ENCODE measurements at places on chromosomes 12 and 14.

DNA sequence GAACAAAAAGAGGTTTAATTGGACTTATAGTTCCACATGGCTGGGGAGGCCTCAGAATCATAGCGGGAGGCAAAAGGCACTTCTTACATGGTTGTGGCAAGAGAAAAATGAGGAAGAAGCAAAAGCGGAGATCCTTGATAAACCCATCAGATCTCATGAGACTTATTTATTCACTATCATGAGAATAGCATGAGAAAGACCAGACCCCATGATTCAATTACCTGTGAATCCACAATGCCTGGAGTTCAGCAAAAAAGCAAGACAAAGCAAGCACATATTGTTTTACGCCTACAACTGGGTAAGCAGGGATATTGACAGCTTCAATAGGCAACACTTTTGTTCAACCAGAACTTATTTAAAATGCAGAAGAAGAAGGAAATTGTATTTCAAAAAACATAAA lies 218.2 kb downstream of the RPL10L start:
- DNase-seq: no peak

DNA sequence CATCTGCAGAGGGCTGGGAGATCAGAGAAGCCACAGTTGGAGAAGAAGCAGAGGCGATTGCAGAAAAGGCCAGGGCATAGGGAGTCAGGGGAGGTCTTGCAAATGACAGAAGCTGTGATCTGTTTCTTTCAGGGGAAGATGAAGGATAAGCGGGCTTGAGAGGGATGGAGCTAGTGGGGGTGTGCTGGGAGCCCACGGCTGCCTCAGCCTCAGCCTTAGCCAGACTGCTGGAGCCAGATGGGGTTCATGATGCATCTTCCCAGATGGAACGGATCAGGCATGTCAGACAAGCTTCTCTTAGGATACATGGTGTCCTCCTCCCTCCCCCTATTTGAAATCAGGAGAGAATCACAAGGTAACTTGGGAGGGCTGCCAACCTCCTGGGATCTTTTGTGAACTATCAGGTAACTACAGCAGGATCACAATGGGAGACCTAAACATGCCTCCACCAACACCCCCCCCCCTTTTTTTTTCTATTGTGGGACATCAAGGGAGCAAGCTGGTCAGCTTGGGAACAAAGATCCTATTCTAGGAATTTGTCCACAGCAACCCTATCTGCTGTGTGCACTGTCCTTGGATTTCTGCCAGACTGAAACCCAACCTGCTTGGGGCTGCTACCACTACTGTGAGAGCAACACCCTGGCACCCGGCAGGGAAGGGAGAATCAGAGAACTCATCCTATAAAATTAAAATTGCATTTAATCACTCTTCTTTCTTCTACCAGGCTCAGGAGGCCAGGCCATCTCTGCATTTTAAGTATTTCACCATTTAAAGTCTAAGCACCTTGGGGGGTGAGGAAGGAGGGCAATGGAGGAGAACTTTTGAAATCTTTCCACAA lies 10.7 kb upstream of the ATP2A2 start:
- peak; percentile 47 for DNase-seq

DNA sequence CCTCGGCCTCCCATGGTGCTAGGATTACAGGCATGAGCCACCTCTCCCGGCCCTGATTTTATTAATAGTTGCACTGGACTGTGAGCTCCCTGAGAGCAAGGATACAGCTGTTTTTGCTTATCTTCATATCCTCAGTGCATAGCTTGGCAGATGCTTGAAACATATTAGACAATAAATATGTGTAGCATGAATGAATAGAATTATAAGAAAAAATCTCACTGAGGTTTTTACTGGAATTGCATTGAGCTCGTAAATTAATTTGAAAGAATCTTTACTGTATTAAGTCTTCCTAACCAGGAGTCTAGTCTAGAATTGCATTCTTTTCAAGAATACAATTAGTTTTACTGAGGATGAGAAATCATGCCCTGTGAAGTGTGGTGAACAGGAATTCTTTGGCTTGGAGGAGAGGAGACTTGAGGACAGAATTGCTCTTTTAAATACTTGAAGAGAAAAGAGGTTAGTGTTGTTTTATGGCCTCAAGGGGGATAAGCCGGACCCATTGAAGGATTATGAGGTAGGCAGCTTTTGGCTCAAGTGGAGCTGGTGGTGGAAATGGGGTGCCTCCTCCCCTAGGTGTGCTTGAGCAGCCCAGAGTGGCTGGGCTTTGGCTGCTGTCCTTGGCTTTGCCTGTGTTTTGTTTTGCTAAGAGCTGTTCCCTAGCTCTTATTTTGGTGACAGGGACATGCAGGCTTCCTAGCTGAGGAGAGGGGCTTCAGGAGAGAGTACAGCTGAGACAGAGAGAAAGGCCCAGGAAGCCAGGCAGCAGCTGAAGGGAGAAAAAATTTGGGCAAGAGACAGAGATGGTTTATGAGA lies 34.0 kb downstream of the PLEKHD1 start:
- DNase-seq: no peak

- DNase-seq: no peak
Measured at GRCh38 chr14:37622231-37622923, 26.9 kb downstream of the TTC6 start.

- peak; percentile 84 for DNase-seq
Measured at GRCh38 chr14:72962829-72963312, 36.6 kb downstream of the DCAF4 start.

DNA sequence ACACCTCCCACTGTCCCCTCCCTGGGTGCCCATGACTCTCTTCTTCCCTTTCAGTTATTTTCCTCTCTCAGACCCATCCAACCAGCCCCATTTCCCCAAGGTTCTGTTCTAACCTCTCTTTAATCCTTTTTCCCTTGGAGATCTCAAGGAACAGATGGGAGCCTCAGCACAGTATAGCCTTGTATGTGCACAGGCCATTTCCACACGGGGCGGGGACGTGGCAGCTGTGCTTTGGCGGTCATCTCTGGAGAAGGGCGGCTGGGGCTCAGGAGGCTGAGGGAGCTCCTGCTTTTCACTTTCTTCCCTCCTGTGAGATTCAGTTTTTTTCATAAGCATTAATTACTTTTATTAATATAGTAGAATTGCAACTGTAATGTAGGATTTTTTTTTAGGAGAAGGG lies 212.2 kb downstream of the ZFP36L1 start:
- DNase-seq: no peak

GRCh38 chr14:33812601-33813000 lies 138.3 kb downstream of the EGLN3 start:
- no peak for DNase-seq

- DNase-seq: no peak
Measured at GRCh38 chr12:93972411-93973208, 175.8 kb upstream of the PLXNC1 start.

DNA sequence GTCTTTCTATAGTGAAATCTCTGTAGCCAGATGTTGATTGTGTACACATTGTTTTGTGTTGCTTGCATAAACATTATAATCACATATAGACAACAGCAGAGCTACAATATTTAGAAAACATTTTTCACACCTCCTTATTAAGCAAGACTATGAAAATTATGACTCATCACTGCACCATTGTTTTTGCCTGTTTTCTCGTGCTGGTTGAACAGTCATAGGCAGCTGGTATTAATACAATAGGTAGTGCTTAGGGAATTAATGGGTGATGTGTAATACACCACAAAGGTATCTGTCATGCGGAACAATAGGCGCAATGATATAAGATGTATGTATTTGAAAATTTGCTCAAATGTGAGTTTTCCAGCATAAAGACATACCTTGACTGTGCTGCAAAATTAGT lies 449.3 kb downstream of the FOXG1 start:
- peak; percentile 40 for DNase-seq

- no peak for DNase-seq
Measured at GRCh38 chr12:52726451-52726850, 23.1 kb upstream of the KRT77 start.

- no peak for DNase-seq
Measured at GRCh38 chr14:35965400-35965799, 139.3 kb downstream of the BRMS1L start.

- DNase-seq: no peak
Measured at GRCh38 chr14:100067481-100067880, 2.3 kb downstream of the EVL start.

DNA sequence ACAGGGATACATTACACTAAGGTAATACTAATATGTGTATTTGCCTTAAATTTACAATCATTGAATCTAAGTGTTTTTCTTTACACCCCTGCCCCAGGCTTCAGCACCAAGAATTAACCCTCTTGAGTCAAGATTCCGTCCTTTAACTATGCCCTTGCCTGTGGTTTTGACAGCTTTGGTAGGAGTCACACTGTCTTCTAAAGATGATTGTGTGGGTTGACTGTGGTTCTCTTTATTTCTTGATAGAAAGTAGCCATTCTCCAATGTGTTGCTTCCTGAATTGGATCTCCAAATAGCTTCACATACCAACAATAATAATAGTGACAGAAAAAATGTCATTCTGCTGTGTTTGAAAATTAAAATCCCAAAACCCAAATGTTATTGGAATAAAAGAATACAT lies 3.6 kb downstream of the CLEC7A start:
- DNase-seq: no peak

DNA sequence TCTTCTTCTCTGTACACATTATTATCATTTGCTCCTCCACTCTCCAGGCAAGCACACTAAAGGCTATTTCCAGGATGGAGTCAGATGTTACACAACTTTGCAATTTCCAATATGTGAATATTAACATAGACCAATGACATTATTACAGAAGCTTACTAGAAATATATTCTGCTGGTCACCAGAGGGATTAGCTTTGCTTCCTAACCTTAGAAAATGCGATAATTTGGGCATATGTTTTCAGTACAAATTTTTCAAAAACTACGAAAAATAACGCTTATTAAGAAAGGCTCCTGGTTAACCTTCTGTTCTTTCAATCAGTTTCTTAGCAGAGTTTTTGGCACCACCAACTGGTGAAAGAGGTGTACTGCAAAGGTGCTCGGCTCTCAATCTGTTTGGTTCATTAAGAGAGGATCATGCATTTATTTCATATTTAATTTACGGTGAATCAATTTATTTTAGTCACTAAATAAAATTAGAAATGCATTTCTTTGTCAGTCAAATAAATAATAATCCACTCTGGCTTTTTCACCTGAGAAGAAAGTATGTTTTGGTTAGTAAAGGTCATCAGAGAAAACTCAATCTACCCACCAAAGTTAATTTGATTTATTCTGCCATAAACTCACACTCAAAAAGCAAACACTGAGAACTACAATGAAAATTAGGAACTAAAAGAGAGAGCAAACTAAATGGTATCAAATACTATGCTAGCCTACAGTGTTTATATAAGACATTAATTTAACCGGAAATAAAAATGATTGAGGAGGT lies 39.2 kb downstream of the EFCAB11 start:
- DNase-seq: peak; percentile 48

GRCh38 chr12:83365317-83365716 lies 678.6 kb downstream of the TMTC2 start:
- no peak for DNase-seq

DNA sequence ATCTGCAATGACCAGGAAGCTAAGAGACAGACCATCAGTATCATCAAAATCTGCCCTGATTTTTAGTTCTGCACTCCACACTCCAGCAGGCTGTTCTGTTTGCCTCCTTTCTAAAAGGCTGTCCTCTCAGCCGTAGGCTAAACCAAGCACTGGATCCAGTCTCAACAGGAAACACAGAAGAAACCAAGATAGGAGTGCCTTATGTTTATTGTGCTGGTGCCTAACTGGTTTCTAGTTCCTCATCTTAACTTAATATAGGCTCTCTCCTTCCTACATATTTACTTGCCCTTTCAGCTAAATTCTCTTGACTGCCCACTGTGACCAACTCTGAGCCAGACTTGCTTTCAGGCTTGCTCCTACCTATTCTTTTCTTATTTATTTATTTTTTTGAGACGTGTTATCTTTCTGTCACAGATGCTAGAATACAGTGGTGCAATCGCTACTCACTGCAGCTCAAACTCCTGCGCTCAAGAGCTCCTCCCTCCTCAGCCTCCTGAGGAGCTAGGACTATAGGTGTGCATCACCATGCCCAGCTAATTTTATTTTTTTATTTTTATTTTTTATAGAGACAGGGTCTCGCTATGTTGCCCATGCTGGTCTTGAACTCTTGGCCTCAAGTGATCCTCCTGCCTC lies 30.8 kb downstream of the GALNT4 start:
- DNase-seq: no peak

- DNase-seq: no peak
Measured at GRCh38 chr12:74619084-74619483, 81.4 kb downstream of the ATXN7L3B start.

DNA sequence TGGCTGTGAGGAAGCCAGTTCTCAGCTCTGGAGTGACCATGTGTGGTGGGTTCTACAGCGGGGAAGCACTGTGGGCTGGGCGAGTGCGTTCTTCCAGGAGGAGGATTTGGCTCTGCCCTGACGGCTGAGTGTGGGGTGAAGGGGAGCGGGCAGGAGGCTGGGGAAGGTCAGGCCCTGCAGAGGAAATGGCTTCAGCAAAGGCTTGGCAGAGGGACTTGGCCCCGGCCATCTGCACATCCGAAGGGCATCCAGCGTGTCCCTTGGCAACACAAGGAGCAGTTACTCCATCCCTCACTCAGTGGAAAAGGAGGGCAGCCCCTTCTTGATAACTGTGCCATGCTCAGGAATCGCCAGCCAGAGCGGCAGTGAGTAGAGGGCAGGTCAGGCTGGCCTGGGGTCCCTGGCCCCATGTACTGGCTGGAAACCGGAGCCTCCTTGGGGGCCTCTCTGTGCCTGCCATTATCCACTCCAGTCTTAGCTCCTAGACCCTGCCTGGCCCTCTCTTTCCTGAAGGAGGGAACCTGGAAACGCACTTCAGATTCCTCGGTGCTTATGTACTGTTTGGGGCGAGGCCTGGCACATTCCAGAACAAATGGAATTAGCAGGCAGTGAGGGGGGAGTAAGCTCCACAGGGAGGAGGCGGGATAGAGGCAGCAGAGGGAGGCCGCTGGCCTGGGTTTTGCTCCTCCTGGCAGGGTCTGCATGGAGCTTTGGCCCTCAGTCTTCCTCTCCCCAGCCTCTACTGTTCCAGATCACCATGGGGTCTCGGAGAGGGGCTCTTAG lies 133.6 kb upstream of the NCOR2 start:
- DNase-seq: peak; percentile 67

DNA sequence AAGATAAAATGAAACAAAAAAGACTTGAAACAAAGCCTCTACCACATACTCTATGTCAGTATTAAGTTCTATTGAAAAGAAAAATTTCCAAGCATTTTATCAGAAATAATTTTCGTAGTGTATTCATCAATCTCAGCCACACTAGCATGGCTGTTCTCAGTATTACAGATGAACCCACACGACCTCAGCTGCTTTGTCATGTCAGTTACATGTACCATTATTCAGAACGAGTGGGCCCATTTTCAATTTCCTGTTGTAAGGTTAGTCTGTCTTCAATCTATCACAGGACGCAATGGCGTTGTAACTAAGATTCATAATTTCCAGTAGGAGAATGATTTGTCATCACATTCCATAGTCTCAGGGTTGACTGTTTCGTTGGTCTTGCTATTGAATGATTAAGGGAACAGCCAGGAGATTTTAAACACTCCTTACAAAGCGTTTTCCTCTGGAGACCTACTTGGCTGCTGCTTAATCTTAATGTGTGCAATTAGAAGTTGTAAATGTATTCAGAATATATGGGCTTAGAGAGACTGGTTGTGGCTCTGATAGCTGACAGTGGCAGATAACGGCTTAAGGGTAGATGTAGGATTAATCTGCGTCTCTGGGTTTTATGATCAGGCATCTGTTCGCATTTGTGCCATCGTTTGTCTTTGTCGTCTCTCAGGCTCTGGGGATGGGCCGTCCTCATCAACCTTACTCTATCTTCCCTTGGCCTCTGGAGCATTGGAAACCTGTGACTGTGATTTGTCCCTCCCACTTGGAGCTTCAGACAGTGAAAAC lies 65.4 kb downstream of the GLT1D1 start:
- DNase-seq: no peak

Measured in RWPE1 (cell line).